ENCODE measurements at places on chromosomes 12 and 14.

DNA sequence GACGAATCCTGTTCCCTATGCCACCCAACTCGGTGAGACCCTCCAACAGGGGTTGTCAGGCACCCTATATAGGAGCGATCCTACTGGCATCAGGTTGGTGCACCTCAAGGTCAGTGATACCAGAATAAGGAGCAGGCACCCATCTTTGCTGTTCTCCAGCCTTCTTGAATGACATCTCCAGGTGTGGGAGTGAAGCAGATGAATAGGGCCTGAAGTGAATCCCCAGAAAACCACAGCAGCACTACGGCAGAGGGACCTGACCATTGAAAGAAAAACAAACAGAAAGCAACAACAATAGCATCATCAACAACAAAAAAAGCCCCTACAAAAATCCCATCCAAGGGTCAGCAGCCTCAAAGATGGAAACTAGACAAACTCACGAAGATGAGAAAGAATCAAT, 445.2 kb upstream of the ATP2B1 start:
- no peak for DNase-seq

- no peak for DNase-seq
Observed at GRCh38 chr12:113639474-113639873, 167.8 kb upstream of the LHX5 start.

GRCh38 chr12:131747276-131748177, 36.6 kb downstream of the SFSWAP start:
- DNase-seq: no peak

DNA sequence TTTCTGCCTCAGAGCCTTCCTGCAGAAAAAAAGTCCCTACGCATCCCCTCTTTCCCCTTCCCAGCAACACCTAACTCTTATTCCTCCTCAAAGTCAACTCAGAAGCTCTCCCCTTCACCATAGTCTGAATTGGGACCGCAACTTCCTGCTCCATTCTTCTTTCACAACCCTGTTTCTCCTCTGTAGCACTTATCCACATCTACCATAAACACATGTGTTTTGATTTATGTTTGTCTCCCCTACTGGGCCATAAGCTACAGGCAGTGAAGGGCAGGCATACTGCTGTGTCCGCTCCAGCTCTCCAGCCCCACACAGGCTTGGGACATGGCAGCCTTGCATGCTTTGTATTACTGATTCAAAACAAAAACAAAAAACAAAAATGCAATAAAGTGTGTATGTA, 5.9 kb downstream of the SDR9C7 start:
- no peak for DNase-seq

DNA sequence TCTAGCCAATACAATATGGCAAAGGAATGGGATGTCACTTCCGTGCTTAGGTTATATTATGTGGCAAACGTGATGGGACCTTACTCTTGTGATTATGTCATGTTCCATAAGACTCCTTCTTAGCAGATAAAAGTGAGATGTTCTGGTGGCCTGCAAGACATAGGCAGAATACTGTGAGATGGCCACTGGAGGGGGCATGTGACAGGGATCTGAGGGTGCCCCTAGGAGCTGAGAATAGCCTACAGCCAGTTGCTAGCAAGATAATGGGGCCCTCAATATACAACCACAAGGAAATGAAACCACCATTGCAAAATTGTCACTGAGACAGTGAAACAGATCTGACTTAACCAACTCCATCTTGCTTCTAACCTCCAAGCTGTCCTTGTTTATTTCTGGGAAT, 151.4 kb upstream of the SSTR1 start:
- no peak for DNase-seq

Measured in stimulated activated CD4-positive, alpha-beta T cell treated with anti-CD3 and anti-CD28 coated beads, Interleukin-2, amount 100 ng/mL, for 24 hours (primary cell).